Stimulated activated CD4-positive, alpha-beta T cell treated with anti-CD3 and anti-CD28 coated beads, TNF-alpha, amount 100 ng/mL, for 48 hours (primary cell): ENCODE measurements at places on chromosomes 4 and X.

DNA sequence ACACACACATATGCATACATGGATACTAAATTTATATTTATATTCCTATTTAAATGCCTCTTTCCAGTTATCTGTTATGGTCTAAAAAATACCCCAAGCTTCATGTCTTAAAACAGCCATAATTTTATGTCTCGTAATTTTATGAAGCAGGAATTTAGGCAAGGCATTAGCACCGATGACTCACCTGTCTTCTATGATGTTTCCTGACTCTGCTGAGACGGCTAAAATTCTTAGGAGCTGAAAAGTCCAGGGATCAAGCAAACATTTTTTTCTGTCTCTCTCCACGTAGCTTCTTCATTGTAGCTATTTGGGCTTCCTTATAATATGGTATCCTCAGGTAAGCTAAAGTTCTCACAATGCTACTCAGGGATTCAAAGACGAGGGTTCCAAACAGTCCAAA lies 930.3 kb downstream of the STIM2 start:
- no peak for DNase-seq

DNA sequence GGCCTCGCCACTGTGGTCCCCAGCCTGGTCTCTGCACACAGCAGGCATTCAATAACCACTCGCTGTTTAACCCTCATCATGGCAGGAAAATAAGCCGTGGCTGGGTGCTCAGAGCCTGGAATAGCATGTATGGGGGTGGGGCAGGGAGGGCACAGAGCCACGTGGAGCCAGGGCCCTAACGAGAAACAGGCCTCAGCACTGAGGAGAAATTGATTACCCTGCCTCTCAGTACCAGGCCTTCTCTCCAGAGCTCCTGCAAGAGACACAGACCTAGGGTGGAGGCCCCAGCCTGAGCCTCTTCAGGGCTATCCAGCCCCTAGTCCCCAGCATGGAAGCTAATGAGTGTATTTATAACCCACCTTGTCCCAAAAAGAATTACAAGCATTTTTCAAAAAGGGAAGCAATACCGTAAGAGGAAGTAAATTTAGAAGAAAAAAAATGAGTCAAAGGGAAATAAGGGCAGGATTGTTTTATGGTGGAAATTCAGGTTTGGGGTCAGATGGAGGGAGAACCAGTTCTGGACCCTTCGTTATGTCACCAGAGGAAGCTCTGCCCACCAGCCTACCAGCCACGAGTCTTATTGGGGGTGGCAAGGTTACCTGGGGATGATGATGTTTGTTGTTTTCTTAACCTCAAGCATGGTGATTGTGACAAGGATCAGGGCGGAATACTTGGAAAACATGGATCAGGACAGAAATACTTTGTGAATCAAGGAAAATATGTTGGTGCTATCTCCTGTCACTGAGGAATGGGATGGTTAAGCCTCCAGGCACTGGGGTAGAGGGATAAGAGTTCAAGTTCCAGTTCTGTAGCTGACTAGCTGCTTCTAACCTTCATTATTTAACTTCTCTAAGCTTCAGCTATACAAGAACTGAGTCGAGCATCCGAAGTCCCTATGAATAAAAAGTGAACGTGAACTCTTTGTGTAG lies 101.9 kb upstream of the RBPJ start:
- DNase-seq = no peak

DNA sequence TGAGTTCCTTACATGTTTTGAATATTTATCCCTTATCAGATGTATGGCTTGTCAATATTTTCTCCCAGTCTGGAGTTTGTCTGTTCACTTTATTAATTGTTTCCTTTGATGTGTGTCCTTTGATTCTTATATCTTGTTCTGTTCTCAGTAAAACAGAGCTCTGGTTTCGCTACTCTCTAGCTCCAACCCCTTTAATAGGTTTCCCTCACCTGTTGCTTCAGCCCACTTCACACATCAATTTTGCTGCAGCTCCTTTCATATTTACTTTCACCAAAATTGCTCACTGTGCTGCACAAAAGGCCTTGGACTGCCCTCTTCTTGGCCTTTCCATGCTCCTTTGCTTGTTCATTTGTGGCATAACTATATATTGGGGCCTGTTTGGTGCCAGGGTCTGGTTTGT lies 85.1 kb downstream of the CFAP299 start:
- no peak for DNase-seq

- no peak for DNase-seq
Measured at GRCh38 chr4:140238351-140239056, 84.5 kb upstream of the MAML3 start.

DNA sequence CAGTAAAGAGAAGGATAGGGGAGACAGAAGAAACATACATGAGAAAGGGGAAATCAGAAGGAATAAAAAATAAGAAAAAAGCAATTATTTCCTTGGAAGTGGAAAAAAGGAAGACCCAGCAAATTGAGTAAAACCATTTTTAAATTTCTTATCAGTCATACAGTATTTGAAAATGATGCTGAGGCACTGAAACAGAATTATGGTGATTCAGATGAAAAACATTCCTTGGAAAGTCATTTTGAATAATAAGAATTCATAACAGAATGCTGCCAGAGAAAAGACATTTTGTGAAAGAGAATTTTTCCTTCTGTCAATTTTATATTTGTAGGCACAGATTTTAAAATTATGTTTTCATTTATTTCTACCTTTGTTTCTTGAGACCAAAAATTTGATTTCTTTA lies 895.5 kb upstream of the EPHA5 start:
- no peak for DNase-seq

DNA sequence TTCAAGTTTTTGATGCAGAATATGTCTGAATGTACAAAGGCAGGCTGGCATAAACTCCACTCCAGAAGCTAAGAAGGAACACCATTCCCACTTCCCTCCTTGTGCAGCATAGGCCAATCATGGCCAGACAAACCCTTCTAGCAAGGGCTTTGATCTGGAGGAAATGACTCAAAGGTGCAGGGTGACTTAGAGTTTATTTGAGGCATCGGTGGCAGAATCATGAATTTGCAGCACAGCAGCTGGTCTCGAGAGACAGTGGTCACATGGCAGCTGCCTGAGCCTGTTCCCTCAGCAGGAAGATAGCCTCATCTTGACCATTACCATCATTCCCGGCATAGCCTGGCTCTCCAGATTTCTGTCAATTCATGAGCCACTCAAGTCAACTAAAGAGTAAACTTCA lies 154.5 kb downstream of the ATP10D start:
- no peak for DNase-seq

DNA sequence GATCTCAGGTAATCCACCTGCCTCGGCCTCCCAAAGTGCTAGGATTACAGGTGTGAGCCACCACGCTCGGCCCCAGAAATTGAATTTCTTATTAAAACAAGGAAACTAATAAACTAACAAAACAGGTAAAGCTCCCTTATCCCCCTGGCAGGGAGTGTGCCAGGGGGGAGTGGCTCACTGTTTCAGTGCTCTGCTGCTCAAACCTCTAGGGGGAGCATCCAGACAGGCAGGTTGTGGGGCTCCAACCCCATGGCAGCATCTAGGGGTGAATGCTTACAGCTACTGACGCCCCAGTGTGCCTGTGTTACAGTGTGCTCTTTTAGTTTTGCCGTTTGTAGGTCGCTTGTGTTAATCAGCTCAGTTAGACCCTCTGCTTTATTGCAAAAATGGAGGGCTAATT lies 605.0 kb downstream of the GABRG1 start:
- no peak for DNase-seq

GRCh38 chr4:40216622-40217366 lies 20.0 kb downstream of the RHOH start:
- DNase-seq = no peak

- no peak for DNase-seq
Measured at GRCh38 chrX:120293015-120293414, 18.2 kb downstream of the TMEM255A start.

- DNase-seq = no peak
Measured at GRCh38 chr4:23750125-23750524, 139.7 kb downstream of the PPARGC1A start.

- DNase-seq = peak; percentile 74
Measured at GRCh38 chrX:12946838-12947544, 27.9 kb upstream of the TMSB4X start.

DNA sequence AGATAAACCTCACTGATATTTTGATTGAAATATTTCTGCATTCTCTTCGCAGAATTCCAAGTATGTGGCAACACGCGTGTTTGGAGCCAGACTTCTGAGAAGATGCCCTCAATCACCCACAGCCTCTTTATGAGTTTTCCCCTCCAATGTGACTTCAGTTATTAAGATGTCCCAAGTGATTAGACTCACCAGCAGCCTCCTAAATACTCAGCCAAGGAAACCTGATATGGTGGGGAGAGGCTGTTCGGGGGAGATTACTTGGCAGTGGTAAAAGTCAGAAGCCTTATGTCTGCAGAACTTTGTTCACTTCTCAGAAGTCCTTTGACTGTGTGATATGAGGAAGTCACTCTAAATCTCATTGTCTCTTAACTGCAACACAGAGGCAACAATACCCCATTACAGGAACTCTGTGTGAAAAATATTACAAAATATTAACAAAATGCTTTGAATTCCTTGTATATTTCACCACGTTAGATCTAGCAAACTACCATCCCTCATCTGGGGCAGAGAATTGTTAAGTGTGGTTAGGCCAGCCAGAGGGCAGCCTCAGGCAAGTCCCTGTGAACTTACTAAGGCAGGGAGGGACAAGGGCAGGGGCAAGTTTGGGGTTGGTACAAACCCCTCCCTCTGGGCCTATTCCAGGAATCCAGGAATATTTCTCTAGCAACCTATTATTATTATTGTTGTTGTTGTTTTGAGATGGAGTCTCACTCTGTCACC lies 151.4 kb upstream of the USP9X start:
- no peak for DNase-seq

GRCh38 chr4:139540632-139541031 lies 15.4 kb downstream of the SETD7 start:
- DNase-seq = no peak

DNA sequence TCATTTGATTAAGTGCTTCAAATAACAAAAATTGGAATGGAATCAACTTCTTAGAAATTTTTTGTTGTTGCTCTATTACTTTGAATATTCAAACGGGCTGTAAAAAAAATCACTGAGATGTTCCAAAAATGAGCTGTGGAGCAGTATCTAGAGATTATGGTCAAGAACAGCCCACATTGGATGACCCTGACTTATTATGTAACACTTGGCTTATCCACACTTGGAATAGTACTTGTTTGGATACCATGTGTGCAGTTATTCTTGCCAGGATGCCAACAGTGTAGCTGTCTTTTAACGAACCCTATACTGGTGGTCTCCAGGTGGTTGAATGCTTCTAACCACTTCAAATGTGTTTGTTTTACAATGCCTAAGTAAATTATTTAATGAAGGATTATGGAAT lies 64.9 kb upstream of the CAMK2D start:
- no peak for DNase-seq

DNA sequence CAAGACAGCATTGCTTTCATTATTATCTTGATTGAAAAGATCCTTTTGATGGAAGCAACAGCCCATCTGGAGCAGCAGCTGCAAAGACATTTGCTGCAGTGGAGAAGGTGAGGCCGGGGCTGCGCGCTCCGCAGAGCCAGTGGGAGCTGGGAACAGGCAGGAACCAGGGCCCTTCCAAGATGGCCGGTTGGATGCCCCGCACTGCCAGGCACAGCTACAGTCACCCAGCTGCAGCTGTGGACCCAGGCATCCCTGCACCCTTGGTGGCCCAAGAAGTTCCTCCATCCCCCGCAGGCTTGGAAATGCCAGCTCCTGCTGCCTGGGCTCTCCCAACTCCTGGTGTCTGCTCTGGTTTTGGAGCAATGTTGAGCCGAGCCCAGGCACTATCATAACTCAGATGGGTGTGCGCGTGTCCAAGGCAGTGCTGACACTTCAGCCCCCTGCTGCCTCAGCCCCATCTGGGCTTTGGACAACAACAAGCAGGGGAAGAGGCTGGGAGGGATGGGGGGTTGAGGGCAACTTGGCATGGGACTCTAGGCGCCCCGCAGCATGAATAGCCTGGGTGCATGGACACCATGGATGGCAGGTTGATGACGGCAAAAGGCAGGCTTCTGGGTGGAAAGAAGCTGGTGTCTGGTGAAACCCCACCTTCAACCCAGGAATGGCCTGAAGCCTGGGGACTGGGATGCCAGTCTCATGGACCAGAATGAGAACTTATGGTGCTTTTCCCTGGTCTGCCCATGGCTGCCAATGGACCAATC lies 371.8 kb downstream of the FSTL5 start:
- DNase-seq = no peak

DNA sequence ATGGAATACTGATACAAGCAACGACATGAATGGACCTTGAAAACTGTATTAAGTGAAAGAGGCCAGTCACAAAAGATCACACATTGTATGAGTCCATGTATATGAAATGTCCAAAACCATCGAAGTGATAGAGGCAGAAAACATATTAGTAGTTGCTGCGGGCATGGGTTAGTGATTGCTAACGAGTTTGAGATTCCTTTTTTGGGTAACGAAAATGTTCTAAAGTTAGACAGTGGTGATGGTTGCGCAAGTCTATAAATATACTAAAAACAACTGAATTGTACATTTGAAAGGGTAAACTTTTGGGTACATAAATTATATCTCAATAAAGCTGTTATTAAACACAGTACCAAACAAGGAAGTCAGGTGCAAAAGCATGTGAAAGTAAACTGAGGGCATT lies 234.5 kb downstream of the FBXW7 start:
- DNase-seq = no peak

GRCh38 chr4:123893011-123893981 lies 496.7 kb downstream of the SPRY1 start:
- DNase-seq = no peak

DNA sequence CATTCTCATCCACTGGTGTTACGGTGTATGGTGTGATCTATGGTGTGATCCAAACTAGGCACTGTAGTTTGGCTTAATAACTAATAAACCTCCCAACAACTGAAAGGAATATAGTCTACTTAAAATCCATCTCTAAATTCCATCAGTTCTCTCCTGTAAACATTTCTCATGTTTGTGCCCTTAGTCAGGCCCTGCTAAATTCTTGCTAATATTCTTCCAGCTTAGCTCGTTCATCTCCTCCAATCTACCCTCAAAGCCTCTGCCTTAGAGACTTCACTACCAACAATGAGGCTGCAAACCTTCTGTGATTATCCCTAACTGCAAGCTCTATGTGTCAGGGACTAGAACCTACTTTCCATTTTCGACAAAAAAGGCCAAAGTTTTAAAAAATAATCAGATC lies 28.1 kb downstream of the ZAR1 start:
- no peak for DNase-seq

GRCh38 chrX:41258871-41259270 lies 75.1 kb upstream of the DDX3X start:
- no peak for DNase-seq

DNA sequence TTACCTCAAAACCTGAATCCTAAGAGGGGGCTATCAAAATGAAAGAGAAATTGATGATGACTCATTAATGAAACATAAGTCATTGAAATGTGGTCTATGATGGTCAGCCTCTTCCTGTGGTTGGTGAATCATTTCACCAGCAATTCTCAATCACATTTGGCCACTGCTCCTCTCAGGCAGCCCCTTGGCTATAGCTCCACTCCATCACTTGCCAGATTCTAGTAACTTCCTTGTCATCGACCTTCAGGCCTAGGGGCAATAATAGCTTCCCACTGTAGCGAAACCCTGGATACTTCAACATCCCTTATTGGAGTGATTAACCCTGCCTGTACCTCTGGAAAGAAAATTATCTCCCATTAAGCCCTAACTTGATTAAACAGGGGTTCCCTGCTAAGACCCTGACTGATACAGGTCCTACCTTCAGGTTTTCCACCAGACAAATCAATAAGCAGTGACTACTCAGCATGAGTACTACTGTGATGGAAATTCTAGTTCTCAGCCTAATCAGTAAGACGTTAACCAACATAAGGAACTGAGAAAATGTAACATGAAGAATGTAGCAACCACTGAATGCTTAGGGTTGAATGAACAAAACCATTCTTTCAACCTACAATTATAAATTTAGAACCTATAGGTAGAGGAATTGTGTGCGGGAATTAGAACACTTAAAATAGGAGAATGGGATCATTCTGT lies 30.4 kb downstream of the ADH7 start:
- no peak for DNase-seq
